ENCODE measurements at places on chromosomes 5 and 9.

GRCh38 chr5:17021602-17021932, 85.5 kb upstream of the MYO10 start:
- no peak for DNase-seq

DNA sequence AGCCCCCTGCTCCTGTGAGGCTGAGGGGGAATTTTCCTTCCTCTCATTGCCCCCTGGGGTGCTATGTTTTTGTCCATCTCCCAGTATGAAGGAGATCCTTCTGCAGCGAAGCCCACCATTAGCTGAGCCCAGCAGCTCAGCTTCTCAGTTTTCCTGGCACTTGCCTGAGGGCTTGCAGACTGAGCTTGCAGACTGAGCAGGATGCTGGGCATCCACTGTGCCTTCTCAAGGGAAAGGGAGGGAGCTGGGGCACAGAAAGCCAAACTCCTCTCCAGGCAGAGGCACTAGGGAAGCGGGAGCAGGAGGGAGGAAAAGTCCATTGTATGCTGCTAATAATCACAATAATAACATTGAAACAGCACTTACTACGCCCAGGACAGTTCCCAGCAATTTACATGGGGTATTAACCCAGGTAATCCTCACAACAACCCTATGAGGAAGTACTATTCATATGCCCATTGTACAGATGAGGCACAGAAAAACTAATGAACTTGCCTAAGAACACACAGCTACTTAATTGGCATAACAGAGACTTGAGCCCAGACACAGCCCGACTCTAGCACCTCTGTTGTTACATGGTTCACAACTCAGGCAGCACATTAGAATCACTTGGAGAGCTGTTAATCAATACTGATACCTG, 86.9 kb upstream of the SSBP2 start:
- DNase-seq: no peak

GRCh38 chr5:91038180-91038808, 344.8 kb downstream of the ARRDC3 start:
- DNase-seq: no peak

DNA sequence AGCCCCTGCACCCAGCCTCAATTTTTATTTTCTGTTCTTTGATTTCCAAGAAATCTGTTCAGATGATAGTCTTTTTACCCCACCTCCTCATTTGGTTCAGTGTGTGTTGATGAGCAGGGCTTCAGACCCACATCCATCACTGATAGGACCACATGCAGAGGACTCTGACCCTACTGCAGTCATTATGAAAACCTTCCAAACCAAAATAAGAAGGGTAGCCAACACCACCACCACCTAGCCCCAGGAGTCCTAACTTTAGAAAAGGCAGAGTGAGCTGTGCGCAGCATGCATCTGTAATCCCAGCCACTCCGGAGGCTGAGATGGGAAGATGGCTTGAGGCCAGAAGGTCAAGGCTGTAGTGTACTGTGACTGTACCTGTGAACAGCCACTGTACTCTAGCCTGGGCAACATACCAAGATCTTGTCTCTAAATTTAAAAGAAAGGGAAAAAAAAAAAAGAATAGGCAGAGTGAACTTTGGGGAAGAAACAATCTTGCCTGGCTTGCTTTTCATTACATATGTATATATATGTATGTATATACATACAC, 13.0 kb downstream of the CDKN2AIPNL start:
- no peak for DNase-seq

- no peak for DNase-seq
These were observed 67.1 kb upstream of the RIOK2 start for GRCh38 chr5:97250113-97250512.

DNA sequence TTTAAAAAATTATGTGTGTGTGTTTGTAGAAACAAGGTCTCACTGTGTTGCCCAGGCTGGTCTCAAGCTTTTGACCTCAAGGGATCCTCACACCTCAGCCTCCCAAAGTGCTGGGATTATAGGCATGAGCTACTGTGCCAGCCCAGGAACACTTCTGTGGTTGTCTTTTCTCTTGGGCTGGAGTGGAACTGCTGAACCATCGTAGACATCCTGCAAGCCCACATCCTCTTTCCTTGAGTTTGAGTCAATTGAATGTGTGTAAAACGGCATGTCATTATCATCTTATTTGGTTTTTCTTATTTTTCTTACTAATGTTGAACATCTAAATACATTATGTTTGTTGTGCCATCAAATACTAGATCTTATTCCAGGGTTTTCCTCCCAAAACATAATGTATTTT, 40.0 kb downstream of the EHMT1 start:
- no peak for DNase-seq

DNA sequence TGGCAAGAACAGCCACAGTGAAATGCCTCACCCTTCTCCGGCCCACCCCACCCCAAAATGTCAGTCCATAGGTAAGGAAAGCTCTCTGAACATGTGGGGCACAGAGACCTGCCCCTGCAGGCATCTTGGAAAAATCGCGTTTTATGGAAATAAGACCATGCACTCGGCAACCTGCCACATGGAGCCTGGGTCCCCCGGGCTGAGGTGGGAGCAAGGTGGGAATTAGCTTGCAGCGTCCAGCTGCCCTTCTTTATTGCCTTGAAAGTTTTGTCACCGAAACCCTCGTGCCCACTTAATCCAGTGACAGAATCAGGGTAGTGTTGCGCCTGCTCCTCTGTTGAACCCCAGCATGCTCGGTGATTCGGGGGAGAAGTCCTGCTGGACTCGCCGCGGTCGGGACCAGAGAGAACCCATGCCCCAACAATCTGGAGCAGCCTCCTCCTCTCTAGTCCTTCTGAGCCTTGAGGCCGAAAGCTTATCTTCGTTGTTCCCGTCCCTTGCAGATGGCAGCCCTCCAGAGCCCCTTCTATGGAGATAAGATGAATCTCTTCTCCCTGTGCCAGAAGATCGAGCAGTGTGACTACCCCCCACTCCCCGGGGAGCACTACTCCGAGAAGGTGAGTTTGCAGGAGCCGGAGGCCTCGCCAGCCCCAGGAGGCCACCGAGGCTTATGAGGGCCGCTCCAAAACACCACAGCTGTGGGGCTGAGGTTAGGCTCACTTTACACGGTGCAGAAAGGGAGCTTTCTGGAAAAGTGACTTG, 67.9 kb downstream of the PSMB7 start:
- no peak for DNase-seq

DNA sequence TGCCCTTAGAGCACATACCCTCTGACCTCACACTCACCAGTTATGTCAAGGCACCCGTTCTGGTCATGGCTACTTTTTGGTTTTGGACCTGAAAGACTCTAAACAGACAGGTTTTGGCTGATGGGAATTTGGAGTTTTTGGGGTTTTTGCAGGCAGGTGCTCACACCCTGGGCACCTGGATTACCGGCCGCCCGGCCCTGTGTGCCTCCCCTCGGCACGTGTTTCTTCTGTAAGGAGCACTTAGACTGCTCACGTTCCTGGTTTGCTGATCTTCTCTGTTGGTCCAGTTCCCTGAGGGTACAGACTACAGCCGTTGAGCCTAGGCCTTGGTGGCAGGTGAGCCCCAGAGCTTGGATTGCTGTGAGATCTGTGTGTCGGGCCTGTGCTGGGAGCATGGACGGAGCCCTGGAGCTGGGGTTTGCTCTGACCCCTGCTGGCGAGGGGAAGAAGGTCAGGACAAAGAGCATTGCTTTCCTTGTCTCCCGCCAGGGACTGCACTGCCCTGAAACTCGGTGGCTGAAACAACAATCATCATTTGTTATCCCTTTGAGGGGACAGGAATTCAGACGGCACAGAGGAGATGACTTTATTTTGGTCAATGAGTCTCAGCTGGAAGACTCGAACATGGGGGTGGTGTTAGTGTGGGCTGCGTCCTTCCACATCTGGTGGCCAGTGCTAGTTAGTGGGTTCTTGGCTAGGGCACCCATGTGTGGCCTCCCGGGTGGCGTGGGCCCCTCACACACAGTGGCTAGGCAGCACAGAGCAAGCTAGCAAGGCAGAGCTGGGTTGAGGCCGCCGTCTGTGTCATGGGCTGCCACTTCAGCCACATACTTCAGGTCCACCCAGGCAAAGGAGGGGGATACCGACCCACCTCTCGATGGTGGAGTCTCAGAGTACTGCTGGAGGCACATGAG, 76.4 kb downstream of the EHMT1 start:
- DNase-seq: no peak

DNA sequence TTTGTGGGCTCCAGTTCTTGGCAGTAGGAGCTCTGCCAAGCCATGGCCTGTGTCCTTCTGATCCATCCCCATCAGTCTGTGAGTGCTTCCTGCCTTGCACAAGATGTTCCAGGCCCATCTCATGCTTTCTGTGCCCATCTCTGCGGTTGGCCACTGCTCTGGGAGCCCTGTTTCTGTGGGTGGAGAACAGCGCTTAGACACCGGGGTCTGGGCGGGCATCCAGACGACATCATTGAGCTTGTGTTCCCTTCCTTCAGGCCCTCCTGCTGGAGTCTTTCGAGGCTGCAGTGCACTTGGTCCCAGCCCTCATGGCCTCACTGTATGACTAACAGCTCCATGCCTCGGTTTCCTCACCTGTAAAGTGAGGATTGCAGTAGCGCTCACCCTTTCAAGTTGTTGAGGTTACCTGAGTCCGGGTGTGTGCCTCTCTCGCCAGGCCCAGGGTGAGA, 14.9 kb upstream of the CARD19 start:
- DNase-seq: no peak

DNA sequence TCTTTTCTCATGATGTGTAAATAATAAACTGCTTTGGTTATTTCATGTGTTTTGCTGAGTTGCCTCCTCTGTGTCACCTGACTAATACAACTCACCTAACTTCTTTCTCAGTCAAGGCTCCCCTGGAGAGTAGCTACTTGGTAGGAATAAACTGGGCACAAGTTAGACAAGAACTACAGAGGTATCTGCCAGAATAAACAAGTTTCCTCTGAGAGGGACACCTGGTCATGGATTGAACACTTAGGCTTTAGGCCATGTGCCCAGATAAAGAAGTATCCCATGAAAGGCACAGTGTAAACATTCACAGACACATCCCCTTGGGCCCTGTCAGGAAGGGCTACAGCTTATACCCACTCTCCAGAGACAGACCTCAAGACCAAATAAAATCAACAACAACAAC, 532.5 kb downstream of the KIF4B start:
- DNase-seq: no peak

DNA sequence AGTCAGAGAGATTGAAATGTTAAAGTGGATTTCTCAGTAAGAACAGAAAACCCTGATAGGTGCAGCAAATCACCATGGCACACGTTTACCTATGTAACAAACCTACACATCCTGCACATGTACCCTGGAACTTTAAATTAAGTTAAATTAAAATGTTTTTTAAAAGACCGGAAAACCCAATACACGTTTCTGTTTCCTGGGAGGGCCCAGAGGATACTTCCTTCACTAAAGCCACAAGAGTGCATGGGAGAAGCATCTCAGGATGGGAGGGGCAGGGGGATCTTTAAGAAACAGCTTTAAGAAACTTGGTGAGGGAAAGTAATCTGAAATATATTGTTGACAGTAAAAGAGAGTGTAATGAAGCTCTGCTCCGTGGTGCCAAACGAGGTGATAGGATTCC, 164.7 kb upstream of the PTGER4 start:
- no peak for DNase-seq

- DNase-seq: no peak
These were observed 57.8 kb upstream of the ANXA1 start for GRCh38 chr9:73093740-73094379.

DNA sequence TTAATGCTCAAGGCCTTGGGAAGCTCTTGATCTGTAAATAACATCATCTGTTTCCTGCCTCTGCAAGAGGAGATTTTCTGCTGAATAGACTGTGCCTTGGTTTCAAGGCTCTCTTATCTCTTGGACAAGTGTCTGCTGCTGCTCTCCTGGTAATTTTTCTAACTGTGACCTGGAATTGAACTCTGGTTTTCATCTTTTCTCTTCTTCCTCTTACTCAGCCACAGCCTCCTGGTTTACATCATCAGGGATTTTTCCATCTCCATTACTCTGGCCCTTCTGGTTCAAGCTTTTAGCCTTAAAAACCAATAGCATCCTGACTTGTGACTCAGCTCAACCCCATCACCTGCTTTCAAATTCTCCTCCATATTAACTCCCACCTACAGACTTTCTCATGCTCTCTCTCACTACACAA, 49.6 kb upstream of the ITGA1 start:
- DNase-seq: no peak

GRCh38 chr9:6076851-6077250, 61.4 kb upstream of the RANBP6 start:
- no peak for DNase-seq

- no peak for DNase-seq
These were observed 2.2 kb downstream of the ZNF366 start for GRCh38 chr5:72505016-72505415.

DNA sequence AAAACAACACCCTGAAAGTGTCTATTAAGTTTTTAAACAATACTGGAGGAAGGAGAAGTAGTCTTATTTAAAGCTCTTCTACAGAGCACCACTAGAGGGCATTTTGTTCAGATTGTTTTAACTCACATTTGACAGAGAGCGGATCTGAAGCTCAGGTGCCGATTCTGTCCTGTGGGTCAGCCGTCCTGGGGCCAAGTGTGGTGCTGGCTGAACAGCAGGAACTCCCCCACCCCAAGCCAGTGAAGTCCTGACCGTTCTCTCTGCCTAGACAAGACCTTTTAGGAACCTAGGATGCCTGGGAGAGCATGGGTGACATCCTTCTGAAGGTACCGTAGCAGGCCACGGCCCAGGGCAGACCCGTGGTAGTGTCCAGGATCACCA, 3.9 kb downstream of the EXOC3 start:
- no peak for DNase-seq

DNA sequence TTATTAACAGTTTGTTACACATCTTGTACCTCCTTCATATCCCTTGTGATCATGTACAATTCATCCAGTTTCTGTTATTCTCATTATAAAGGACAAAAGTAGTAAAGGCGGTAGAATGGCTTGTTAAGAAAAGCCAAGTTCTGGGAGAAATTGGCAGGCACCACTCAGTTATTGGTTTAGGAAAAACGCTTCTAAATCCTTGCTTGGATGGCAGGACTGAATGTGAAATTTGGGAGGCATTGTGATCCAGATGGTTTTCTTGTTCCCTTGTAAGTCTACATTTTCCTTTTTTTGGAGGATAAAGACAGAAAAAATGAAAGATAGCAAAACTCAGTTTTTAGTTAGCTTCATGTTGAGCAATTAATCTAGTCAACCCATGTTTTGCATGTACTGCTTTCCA, 130.2 kb downstream of the MAT2B start:
- no peak for DNase-seq

GRCh38 chr5:32935283-32935682, 224.2 kb downstream of the NPR3 start:
- no peak for DNase-seq

- no peak for DNase-seq
These were observed 37.2 kb downstream of the GPBP1 start for GRCh38 chr5:57211039-57211438.

- DNase-seq: no peak
These were observed 815 bp downstream of the ANXA6 start for GRCh38 chr5:151156507-151157420.

GRCh38 chr5:173688703-173689102, 72.3 kb upstream of the BOD1 start:
- DNase-seq: no peak

DNA sequence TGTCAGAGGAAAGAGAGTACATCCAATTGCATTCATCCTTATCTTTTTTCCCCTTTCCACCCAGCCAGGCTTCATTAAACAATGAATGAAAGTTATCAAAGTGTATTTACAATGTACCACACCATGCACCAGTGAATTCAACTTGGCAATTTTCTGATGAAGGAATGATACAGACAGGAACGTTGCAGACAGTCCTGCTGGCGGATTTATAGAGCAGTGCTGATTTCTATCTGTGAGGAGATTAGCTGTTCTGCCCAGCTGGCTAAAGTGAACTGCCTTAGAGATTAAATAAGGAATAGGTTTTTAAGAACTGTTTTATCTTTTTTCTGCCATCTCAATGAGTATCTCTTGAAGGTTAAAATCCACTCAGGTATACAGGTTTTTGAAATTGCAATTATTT, 403.9 kb downstream of the CDH18 start:
- no peak for DNase-seq

Measured in stimulated activated CD4-positive, alpha-beta T cell treated with anti-CD3 and anti-CD28 coated beads, TNF-alpha, amount 100 ng/mL, for 48 hours (primary cell).